NCI-H146 (cell line): ENCODE measurements at places on chromosomes 5 and 9.

GRCh38 chr9:75962662-75963036, 72.2 kb downstream of the PCSK5 start:
- no peak for DNase-seq

- DNase-seq: no peak
These were observed 238.8 kb downstream of the DMAC1 start for GRCh38 chr9:7560669-7561305.

DNA sequence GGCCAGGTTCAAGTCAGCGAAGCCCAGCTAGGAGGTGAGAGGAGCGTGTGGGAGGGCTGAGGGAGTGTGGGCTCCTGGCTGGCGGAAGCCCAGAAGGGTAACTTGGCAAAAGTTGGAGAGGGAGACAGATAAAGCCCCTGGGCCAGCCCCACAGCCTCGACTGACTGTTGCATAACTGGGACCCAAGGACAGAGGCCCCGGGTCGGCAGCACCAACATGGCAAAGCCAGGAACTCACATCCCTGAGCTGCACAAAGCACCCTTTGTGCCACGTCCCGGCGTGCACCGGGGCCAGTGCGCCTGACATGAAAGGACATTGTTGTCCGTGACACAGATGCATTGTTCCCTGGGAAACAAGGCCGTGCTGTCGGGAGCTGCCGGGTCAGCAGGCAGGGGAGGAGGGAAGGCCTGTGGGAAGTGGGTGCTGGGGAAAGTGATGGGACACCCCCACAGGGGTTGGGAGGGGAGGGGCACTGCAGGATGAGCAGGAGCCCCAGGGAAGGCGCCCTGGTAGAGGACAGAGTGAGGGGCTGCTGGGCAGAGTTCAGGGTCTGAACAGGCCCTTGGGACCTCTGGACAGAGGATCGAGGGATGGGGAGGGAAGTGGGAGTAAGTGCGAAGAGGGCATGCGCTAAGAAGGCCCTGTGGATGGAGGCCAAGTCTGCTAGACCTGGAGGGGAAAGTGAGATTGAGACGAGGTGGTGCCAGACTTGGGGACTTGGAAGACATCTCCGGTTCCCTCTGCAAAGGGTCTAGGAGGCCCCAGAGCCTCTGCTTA, 13.0 kb upstream of the DPM2 start:
- no peak for DNase-seq

DNA sequence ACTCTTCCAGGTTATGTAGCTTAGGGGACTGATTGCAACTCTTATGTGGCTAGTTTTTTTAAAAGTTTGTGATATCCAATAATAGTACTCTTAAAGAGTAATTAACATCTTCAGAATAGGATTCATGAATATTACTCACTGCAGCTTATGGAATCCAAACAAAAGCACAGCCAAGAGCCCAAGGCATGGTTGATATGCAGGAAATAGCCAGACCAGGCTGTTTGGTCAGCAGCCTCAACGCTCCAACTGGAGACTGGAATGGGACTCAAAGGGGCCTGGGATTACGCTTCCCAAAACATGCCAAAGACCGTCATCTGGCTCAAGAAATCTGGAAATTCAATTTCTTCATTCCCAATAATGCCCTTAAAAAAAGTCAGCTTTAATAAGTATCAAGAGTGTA, 268.6 kb downstream of the SEC61B start:
- DNase-seq: no peak

- no peak for DNase-seq
These were observed 30.1 kb downstream of the NIPSNAP3B start for GRCh38 chr9:104794070-104794469.

DNA sequence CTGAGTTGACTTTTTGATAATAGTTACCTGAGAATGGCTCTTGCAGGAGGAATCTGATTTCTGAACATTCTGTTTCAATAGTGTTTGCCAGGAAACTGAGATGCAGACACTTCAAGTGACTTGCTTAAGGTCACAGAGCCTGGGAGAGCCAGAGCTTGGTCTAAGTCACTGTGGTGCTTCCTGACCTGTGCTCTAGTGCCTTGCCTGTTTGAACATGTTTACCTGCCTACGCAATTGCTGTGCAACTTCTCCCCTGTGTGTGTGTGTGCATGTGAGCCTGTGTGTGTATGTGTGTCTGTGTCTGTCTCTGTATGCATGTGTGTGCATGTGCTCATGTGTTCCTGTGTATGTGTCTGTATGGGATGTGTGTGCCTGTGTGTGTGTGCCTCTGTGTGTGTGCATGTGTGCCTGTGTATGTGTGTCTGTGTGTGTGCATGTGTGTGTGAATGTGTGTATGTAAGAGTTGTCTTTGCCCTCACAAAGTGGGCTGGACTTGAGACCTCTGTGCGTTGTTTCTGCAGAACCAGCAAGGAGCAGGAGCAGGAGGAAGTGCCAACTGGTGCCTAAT, 185.8 kb downstream of the GADD45G start:
- DNase-seq: no peak

- DNase-seq: no peak
These were observed 61.5 kb downstream of the CRB2 start for GRCh38 chr9:123417289-123418051.

DNA sequence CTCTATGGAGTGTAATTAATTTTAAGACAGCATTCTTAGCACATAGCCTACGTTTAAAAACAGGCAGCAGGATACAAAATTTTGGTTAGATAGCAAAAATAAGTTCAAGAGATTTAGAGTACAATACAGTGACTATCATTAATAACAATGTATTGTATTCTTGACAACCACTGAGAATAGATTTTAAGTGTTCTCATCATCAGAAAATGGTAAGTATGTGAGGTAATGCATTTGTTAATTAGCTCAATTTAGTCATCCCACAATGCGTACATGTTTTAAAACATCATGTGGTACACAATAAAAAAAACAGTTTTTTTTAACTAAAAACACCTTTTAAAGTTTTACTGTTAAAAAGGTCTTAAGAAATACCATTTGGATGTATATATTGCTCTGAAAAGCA, 94.2 kb downstream of the MUSK start:
- DNase-seq: no peak

GRCh38 chr9:136686534-136686793, 793 bp downstream of the AGPAT2 start:
- no peak for DNase-seq

DNA sequence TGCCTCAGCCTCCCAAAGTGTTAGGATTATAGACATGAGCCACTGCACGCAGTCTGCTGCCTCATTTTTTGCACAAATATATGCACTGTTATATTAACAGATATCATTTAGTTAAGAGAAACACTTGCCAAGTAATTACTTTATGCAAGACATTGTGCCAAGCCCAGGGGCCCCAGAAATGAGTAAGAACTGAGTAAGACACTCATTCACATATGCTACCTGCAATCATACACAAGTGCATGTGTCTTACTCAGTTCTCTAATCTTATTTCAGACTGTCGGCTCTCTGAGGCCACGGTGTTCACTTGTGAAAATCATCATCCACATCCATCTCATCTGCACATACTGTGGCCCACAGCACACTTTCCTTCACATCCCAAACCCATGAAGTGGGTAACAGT, 16.0 kb downstream of the TRAF1 start:
- no peak for DNase-seq

- no peak for DNase-seq
These were observed 323.5 kb upstream of the PTGER4 start for GRCh38 chr5:40356248-40356647.

DNA sequence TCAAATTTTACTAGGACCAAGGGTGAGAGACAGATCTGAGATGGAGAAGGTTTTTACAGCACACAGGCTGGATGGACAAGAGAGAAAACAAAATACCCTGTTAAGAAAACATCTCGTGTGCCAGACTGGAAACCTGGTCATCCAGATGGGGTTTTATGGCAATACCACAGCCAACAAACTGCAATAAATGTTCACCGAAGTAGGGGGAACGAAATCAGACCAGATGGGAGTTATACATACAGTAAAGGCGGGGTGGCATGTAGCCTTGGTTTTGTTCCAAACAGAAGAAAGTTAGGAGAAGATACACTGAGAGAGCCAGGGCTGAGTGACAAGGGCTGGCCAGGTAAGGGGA, 63.3 kb downstream of the DCP2 start:
- no peak for DNase-seq

DNA sequence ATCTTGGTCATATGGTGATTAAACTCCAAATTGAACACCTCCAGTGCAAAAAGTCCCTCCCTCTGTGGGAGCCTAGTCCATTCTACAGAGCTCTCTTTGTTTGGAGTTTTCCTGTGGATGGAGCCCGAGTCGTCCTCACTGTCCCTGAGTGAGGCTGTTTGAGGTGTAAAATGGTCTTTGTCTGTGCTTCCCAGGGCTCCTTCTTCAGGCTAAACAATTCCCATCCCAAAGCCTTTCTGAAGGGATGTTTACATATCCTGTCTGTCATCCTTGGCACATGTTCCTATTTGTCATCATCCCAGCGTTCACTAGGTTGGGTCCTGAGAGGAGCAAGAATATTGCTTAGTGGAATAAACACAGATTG, 68.9 kb downstream of the COL27A1 start:
- DNase-seq: no peak

- DNase-seq: peak; percentile 25
These were observed 4.4 kb upstream of the TOR4A start for GRCh38 chr9:137273095-137273490.

DNA sequence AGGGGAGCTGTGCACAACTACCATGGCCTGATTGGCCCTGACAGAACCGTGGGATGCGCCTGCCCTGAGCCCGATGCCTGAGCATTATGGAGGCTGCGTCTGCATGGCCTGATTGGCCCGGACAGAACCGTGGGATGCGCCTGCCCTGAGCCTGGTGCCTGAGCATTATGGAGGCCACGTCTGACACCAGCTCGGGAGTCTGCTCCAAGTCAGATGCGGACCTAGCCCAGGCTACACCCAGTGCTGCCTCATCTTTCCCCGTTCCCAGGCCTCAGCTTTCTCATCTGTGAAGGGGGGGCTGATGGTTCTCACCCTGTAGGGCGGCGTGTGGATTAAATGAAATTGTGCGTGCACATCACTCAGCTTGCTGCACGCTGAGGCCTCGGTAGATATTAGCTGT, 7.3 kb downstream of the CEP72 start:
- no peak for DNase-seq

DNA sequence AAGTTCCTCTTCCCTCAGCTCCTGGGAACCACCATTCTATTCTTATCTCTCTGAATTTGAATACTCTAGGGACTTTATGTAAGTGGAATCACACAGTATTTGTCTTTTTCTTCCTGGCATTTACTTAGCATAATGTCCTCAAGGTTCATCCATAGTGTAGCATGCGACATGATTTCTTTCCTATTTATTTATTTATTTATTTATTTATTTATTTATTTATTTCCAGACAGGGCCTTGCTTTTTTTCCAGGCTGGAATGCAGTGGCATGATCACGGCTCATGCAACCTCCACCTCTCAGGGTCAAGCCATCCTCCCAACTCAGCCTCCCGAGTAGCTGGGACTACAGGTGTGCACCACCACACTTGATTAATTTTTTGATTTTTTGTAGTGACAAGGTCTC, 142.1 kb downstream of the GPBP1 start:
- no peak for DNase-seq

- DNase-seq: no peak
These were observed 57.4 kb downstream of the SERINC5 start for GRCh38 chr5:80198399-80198798.

GRCh38 chr9:88826771-88827181, 164.5 kb upstream of the S1PR3 start:
- DNase-seq: no peak

- peak; percentile 63 for DNase-seq
These were observed 10.5 kb upstream of the GALNT10 start for GRCh38 chr5:154179846-154180710.

GRCh38 chr5:132238169-132238744, 10.6 kb upstream of the P4HA2 start:
- peak; percentile 41 for DNase-seq

GRCh38 chr5:83538786-83539462, 67.4 kb downstream of the VCAN start:
- no peak for DNase-seq

DNA sequence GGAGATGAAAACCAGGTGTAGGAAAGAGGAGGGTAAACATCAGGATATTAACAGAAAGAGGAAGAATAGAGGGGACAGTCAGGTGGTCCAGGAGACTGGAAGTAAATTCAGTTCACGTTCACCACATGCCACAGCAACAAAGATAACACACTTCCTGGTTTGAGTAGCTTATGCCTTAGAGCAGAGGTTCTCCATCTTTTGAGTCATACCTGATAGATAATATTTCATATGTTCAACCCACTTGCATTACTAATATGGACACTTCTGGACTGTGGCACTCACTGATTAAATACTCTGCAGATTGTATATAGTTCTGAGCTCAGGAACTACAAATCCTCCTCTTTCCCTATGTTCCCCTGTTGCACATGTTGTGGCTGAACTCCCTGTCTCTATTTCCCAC, 179.9 kb upstream of the NR3C1 start:
- DNase-seq: no peak

GRCh38 chr9:22622815-22623214, 176.2 kb downstream of the DMRTA1 start:
- DNase-seq: no peak

- DNase-seq: peak; percentile 31
These were observed 42.2 kb downstream of the PTTG1 start for GRCh38 chr5:160463740-160464465.

DNA sequence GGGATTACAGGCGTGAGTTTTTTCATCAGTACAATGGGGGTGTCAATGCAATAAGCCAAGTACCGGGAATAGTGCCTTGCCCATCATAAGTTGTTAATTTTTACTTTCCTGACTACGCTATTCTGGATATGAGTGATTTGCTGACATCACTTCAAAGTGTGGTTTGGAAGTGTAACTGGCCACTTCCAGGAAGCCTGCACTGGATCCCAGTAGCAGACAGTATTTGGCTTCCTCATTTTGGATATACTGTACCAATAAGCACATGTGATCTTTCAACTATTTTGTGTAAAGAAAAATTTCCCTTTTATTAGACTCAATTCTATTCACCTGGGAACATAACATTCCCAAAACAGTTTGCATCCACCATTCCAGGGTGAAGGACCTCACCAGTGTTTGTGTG, 417.7 kb upstream of the KLF4 start:
- no peak for DNase-seq

- no peak for DNase-seq
These were observed 11.3 kb downstream of the SMARCA2 start for GRCh38 chr9:2026220-2026997.

GRCh38 chr5:88656221-88656950, 226.6 kb downstream of the MEF2C start:
- DNase-seq: no peak

DNA sequence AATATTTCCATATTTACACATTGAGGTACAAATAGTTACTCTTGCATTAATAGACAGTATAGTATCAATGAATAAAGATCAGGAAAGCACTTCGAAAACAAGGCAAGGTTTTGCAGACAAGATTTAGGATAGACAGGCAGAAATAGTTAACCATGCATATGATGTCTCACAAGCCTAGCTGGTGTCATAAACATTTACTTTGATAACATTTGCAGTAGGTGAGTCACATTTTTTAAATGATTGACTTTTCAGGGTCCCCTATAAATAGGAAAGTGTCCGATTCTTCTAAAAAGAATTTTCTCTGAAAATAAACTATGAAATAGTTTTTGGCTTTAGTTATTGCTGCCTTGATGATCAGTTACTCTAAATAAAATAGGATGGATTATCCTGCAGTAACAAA, 162.1 kb downstream of the SNX18 start:
- no peak for DNase-seq
